ENCODE measurements at places on chromosomes 2 and 18. TPM values are rescaled to one million over a fixed set of nuclear protein-coding genes. Genes with fewer than 3 reads are reported as not detected.

DNA sequence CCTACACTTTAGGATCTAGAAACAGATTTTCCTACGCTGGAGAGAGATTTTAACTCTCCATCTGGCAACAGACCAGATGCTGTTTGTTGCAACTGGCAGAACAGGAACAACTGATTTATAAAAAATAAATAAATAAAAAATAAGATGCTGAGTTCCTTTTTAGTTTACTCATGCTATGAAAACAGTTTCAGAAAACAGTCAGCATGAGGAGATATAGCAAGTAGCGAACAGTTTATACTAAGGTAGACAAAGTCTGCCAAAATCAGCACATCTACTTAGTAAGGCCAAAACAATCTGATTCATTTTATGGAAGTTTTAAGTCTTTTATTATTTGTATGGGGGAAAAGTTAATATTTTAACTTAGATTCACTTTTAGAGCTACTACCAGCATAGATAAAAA lies 974.0 kb upstream of the CNTNAP5 start:
- H3K36me3 ChIP-seq, result no peaks in the 10 kb centered on the region
- no peak for DNase-seq

DNA sequence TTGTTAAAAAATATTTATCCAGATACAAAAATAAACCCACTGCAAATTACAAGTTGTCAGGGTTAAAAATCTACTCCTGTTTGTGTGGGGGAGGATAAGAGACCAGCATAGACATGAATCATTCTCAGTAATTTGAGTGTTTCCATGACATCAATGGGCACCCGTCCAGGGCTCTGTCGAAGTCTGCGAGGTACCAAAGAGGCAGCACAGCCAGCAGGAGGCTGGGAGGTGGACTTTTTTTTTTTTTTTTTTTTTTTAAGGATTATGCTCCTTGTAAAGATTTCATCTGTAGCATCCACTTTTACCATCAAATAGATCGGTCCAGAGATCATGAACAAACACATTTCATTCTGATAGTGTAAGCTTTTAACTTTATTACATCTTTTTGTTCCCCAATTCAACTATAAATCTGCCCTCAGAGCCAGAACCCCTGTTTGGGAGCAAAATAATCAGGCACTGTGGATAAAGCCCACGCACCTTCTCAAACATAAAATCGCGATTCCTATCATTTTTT lies 182.0 kb downstream of the TCF4 start:
- H3K27ac ChIP-seq, result no peak overlapping the region
- H3K36me3 ChIP-seq, result no peaks in the 10 kb centered on the region
- no peak overlapping the region for H3K4me3 ChIP-seq
- no peaks in the 10 kb centered on the region for H3K27me3 ChIP-seq
- DNase-seq, result no peak

GRCh38 chr2:223142118-223142517 lies 90.1 kb downstream of the KCNE4 start:
- no peaks in the 10 kb centered on the region for H3K36me3 ChIP-seq
- no peak for DNase-seq
- H3K4me3 ChIP-seq, result no peak overlapping the region
- no peaks in the 10 kb centered on the region for H3K27me3 ChIP-seq
- H3K27ac ChIP-seq, result no peak overlapping the region
- no peaks in the 10 kb centered on the region for H3K4me1 ChIP-seq

DNA sequence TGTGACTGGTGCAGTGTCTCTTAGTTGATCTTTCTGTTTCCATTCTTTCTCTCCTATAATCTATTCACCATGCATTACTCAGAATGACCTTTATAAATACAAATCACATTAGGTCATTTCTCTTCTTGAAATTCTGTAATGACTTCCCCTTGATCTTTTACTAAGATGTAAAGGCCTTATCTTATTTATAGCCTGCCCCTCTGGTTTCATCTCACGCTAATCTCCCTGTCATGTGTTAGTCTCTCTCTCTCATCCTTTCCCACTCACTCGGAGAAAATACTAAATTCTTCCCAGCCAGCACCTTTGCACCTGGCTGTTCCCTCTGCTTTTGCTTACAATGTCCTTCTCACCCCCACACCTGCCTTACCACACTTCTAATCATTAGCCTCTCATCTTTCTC lies 530.8 kb downstream of the ADCYAP1 start:
- no peak for DNase-seq
- no peak overlapping the region for H3K4me3 ChIP-seq
- no peaks in the 10 kb centered on the region for H3K27me3 ChIP-seq
- H3K36me3 ChIP-seq, result no peaks in the 10 kb centered on the region

DNA sequence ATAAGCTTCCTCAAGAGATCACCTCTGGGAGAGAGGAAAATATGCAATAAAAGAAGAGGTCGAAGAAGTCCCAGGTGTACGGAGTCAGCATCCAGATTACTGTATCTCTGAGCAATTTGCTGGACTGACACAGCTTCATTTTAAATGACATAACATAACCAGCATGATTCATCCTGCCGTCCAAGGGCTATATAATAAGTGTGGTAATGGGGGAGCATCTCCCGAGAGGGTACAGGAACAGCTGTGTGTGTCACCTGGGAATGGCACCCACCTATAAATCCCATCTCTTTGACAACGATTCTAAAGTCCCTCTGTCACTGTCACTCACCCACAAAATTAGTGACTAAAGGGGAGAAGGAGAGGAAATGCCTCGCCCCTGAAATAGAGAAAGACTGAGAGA lies 19.3 kb upstream of the FZD7 start:
- H3K4me3 ChIP-seq, result no peak overlapping the region
- H3K4me1 ChIP-seq, result no peaks in the 10 kb centered on the region
- no peak for DNase-seq
- no peak overlapping the region for H3K27ac ChIP-seq
- no peaks in the 10 kb centered on the region for H3K27me3 ChIP-seq
- H3K36me3 ChIP-seq, result no peaks in the 10 kb centered on the region

- H3K4me1 ChIP-seq, result no peaks in the 10 kb centered on the region
- H3K27ac ChIP-seq, result no peak overlapping the region
- H3K36me3 ChIP-seq, result no peaks in the 10 kb centered on the region
- no peaks in the 10 kb centered on the region for H3K27me3 ChIP-seq
- DNase-seq, result no peak
- H3K4me3 ChIP-seq, result no peak overlapping the region
Observed at GRCh38 chr18:79684787-79685186, 5.2 kb downstream of the CTDP1 start.

DNA sequence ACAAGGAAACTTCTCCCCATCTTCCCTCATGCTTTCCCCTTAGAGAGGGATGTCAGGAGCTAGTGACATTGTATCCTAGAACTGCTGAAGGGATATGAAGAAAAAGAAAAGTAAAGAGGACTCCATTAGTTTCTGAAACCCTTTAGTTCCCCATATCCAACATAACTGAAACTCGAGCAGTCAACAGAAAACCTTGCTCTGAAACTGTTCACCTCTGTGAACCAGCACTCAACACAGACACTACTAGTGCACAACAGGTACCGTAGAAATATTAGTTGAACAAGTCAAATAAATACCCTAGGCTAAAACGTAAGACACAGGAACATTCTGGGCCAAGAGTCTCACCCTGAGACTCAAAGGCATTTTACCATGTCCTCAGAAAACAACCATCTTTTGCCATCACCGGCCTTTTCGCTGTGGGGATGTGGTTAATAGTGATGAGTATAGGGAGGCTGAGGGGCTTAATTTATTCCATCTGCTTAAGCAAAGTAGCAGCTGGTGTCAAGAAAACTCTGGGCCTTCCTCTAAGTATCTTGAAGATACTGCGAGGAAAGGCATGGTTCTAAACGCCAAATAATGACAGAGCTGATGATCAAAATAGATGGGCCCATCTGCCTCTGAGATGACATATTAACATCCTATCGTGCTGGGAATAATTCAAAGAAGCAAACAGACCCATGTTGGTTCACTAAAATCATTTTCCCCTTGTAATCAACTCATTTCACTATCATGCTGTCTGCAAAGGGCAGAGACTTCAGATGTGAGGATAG lies 156.8 kb downstream of the STK39 start:
- no peak for DNase-seq
- no peaks in the 10 kb centered on the region for H3K4me1 ChIP-seq
- no peak overlapping the region for H3K4me3 ChIP-seq
- no peaks in the 10 kb centered on the region for H3K36me3 ChIP-seq

DNA sequence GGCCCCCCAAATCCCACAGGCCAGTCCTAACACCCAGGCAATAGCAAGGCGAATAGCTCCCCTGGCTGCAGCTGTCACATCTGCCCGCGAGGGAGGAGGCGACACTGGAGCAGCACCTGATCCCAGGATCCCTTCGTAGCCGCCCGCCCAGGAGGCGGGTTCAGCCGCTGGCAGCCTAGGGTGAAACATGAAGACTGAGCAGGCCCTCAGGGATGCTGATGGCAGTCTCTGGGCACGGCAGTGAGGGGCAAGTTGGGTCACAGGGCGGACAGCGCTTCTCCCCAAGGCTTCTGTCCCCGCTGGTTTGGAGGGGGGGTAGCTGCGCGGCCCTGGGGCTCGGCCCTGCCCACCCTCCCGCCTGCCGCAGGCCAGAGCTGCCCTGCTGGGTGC lies 1.9 kb downstream of the DNMT3A start:
- peak overlapping the region; percentile 59 for H3K4me3 ChIP-seq
- H3K36me3 ChIP-seq, result no peaks in the 10 kb centered on the region
- H3K4me1 ChIP-seq, result no peaks in the 10 kb centered on the region
- no peaks in the 10 kb centered on the region for H3K27me3 ChIP-seq

- no peak overlapping the region for H3K27ac ChIP-seq
- no peak for DNase-seq
- H3K36me3 ChIP-seq, result no peaks in the 10 kb centered on the region
- no peak overlapping the region for H3K4me3 ChIP-seq
- H3K4me1 ChIP-seq, result no peaks in the 10 kb centered on the region
Observed at GRCh38 chr2:10135296-10136089, 13.0 kb downstream of the RRM2 start.

GRCh38 chr2:55225481-55226020 lies 6.5 kb downstream of the CLHC1 start:
- DNase-seq, result no peak
- H3K36me3 ChIP-seq, result no peaks in the 10 kb centered on the region
- no peaks in the 10 kb centered on the region for H3K27me3 ChIP-seq
- no peak overlapping the region for H3K27ac ChIP-seq
- H3K4me3 ChIP-seq, result no peak overlapping the region

GRCh38 chr2:190352668-190353536 lies 9.5 kb downstream of the INPP1 start:
- DNase-seq, result peak; percentile 84
- H3K4me1 ChIP-seq, result no peaks in the 10 kb centered on the region
- H3K27ac ChIP-seq, result peak overlapping the region; percentile 92
- H3K36me3 ChIP-seq, result no peaks in the 10 kb centered on the region
- H3K27me3 ChIP-seq, result no peaks in the 10 kb centered on the region

DNA sequence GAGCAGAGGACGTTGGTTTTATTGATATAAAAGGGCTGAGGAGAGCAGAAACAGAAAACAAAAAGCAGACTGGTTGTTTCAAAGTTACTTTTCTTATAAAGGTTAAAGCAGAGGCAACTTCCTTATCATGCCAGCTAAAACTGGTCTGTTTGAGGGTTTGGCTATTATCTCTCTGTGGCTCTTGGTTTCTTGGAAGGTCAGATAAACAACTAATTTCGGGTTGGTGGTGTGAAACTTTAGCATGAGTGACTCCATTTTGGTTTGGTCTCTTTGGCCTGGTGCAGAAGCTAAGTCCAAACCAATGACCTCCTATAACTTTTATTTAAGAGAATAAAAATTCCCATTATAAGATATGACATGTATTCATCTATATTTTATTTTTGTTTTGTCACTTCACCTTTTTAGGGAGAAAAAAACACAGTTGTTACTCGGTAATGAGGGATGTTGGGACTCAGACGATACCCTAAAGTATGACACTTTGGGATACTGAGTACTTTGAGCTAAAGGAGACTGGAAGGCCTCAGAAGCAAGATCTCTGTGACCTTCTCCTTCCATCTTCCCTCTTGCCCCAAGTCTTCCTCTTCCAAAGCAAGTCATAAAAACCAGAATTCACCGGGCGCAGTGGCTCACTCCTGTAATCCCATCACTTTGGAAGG lies 23.3 kb downstream of the TNFAIP6 start:
- H3K4me3 ChIP-seq, result no peak overlapping the region
- H3K4me1 ChIP-seq, result no peaks in the 10 kb centered on the region
- no peak for DNase-seq
- no peak overlapping the region for H3K27ac ChIP-seq
- H3K27me3 ChIP-seq, result no peaks in the 10 kb centered on the region

GRCh38 chr2:235889302-235889630 lies 278.9 kb downstream of the GBX2 start:
- no peak overlapping the region for H3K4me3 ChIP-seq
- H3K27me3 ChIP-seq, result no peaks in the 10 kb centered on the region
- no peaks in the 10 kb centered on the region for H3K36me3 ChIP-seq
- DNase-seq, result no peak
- H3K27ac ChIP-seq, result no peak overlapping the region

DNA sequence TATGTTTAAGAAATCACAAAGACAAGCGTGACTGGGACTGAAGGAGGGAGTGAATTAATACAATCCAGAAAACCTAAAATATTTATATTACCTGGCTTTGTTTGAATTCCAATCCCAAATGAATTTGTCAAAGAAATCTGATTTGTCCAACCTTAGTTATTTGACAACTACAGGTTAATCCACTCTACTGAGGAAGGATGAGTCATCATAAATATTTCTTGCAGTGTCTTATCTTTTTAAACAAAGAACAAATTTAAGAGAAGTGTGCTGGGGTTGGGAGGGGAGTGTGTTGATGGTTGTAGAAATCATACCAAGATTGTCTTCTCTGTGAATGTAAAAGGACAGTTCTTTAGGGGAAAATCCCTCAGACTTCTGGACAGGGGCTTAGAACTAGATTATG lies 1106.3 kb upstream of the SLC39A10 start:
- DNase-seq, result no peak
- no peaks in the 10 kb centered on the region for H3K36me3 ChIP-seq
- no peaks in the 10 kb centered on the region for H3K27me3 ChIP-seq

DNA sequence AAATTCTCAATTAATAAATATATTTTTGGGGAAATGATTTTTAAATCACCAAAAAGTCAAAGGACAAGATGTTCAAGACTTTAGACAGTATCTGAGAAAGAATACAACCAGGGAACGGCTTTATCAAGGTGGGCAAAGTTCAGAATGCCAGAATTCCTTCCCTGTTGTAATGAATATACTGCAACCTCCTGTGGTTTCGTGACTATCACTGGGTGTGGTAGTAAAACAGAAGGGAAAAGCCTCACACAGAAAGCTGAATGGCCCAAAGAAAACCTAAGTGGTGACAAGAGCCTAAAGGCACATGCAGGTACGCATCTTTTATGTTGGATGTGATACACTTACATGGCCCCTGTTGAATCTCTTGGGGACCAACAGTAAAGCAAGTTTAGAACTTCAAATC lies 37.1 kb downstream of the MBD2 start:
- H3K4me1 ChIP-seq, result no peaks in the 10 kb centered on the region
- H3K4me3 ChIP-seq, result no peak overlapping the region
- DNase-seq, result no peak
- H3K27me3 ChIP-seq, result no peaks in the 10 kb centered on the region
- H3K36me3 ChIP-seq, result no peaks in the 10 kb centered on the region

The GDF7 gene
- 3.5 TPM for total RNA-seq

The NOL4 gene
- 0.27 TPM for total RNA-seq

The HOXD1 gene
- not detected for total RNA-seq

The FBXO36 gene
- 0.69 TPM for total RNA-seq

The C2orf78 gene
- 0.07 TPM for total RNA-seq
